ENCODE measurements at places on chromosomes 5 and 9.

DNA sequence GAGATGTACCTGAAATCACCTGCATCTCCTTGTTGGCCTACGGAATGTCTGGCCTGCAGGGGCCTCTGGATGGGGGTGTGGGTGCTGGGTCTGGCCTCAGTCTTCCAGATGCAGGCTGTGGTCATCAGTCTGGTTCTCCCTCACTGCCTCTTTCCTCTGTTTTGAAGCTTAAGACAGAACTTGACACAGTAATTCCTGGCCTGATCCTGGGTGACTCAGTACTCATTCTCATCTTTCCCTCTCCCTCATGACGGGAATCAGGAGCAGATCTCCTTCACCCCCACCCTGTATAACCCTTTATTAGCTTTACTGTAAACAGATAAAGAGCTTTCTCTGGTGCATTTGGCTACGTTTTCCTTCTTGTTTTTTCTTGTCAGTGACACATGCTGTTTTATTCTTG is 89.3 kb upstream of the ADAMTS16 start:
- DNase-seq = no peak

GRCh38 chr9:124045076-124045829 is 33.7 kb downstream of the LHX2 start:
- no peak for DNase-seq

GRCh38 chr9:132888151-132888550 is 9.5 kb downstream of the SPACA9 start:
- no peak for DNase-seq

DNA sequence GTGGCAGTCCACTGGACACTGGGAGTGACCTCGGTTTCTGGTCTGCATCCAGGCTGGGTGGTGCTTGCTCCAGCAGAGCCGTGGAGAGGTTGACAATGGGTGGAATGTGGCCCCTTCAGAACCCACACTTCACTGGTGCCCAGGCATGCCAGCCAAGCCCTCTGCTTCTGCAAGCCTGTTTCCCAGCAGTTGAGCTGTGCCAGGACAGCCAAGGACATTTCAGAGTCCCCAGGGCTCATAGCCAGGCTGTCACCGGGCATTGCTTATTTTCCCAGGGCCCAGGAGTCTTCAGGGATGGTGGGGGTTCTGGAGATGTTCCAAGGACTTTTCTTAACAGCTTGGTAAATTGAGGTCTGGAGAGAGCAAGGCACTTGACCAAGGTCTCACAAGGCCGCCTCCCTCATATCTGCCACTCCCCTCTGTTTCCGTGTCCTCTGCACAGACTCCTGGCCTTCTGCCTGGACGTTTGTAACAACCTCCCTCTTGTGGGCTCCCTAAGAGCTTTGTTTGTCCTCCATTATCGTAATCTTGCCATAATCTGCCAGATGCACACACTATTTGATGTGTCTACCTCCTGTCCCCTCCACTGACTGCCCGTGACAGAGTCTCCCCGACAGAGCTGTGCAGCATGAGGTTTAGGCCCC is 3.8 kb upstream of the NDST1 start:
- DNase-seq = no peak

DNA sequence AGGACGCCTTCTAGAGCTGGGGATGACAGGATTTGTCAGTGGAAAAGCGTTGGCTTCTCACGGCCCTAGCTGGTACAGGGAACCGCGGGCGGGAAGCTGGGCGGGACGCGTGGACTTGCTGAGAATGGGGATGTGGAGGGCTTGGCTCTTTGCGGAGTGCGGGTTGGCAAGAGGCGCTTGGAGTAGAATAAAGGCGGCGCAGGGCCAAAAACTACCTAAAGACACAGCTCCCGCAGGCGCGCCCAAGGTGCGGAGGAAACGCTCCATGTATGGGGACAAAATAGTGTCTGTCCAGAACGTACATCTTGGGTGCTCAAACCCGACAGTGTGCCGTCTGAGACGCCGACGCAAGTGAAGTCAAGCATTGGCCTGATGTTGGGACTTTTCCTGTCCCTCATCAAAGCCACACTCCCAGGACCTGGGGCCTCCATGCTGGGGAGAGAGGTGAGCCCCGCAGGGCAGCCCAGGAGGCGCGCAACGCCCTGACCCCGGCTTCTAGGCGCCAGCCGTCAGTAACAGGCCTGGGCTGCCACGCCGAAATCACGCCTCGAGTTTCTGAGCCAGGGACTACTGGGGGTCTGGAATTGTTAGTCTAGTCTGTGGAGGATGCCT is 1.6 kb upstream of the NKX2-5 start:
- DNase-seq = no peak

DNA sequence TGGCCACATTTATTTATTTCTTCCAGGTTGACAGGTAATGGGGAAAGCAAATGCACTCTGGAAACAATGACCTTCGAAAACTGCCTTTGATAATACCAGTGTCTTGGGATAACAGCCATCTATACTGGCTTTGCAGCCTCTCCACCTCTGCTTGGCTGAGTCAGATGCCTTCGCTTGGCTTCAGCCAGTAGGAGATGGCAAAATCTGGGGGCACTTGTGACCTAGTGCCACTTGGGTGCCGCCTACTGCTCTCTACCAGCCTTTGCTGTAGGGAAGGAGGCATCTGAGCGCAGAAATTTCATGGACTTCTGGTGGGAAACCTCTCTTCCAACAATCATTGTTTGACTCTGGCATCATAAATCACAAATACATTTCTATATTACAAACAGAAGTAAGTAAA is 21.8 kb downstream of the FYB1 start:
- no peak for DNase-seq

GRCh38 chr5:137134920-137135532 is 364.1 kb downstream of the SPOCK1 start:
- no peak for DNase-seq

GRCh38 chr5:82074950-82075349 is 103.1 kb downstream of the ATG10 start:
- DNase-seq = no peak

- DNase-seq = no peak
Observed at GRCh38 chr5:166024970-166025369, 2266.5 kb upstream of the WWC1 start.

Data from NCI-H1417 treated with DMSO at 0.1 percent for 48 hours (cell line).